ENCODE measurements at places on chromosomes 16 and 17.

- no peak for DNase-seq
Measured at GRCh38 chr17:35709874-35710273, 21.6 kb upstream of the RASL10B start.

- DNase-seq, result no peak
Measured at GRCh38 chr17:32732296-32732642, 144.7 kb downstream of the MYO1D start.

DNA sequence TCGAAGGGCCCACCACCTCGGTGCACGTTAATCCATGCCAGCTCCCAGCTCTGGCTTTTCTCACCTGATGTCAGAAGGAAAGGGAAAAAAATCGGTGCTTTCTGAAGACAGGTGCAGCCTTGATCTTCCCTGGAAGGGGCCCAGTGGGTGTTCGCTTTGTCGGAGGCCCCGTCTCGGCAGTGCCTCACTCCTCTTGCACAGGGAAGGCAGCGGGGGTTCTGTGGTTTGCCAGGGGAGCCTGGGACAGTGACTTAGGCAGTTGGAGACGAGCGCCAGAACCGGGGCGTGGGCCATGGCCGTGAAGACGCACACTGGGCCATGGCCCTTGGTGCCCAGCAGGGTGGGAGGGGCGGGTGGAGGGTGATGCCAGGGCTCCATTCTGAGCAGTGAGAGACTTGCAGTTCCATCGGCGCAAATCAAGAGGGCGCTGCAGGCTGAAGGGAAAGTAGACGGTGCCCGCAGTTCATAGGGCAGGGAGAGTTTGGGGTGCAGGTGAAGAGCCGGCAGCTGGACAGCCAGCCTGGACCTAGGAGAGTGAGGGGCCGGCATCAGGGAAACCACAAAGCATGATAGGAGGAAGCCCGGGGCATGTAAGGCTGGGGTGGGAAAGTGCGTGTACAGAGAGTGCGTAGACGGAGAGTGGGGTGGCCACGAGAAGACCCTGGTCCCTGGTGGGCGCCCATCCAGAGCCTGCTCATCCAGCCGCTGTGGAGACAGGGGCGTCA lies 101.3 kb upstream of the CHMP6 start:
- peak; percentile 51 for DNase-seq

GRCh38 chr16:75798714-75799113 lies 72.4 kb upstream of the CPHXL start:
- DNase-seq, result no peak

DNA sequence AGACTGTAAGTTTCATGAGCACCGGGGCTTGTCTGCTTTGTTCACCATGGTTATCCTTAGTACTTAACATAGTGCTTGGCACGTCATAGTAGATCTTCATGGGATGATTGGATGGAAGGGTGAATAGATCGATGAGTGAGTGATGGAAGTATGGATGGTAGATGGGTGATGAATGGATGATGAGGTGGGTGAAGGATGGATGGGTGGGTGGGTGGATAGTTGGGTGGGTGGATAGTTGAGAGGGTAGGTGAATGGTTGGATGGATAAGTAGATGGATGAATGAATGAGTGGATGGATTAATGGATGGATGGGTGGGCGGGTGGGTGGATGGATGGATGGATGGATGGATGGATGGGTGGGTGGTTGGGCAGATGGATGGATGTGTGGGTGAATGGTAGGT lies 133.2 kb upstream of the PLCG2 start:
- DNase-seq, result no peak
